Globus pallidus (tissue), 1 donor: ENCODE measurements at places on chromosomes 16 and 17.
A peak's percentile ranks its signal among the peaks of the same experiment; 100 is the strongest.

GRCh38 chr17:31918701-31919128 is 17.2 kb upstream of the UTP6 start:
- no peak for DNase-seq

- DNase-seq, result no peak
Measured at GRCh38 chr17:65664266-65664665, 102.8 kb upstream of the AXIN2 start.

GRCh38 chr16:30724641-30725417 is 23.4 kb upstream of the PHKG2 start:
- DNase-seq, result no peak

- no peak for DNase-seq
Measured at GRCh38 chr17:40886090-40886489, 1.0 kb upstream of the KRT20 start.

GRCh38 chr16:84496991-84497390 is 7.5 kb downstream of the MEAK7 start:
- DNase-seq, result no peak

DNA sequence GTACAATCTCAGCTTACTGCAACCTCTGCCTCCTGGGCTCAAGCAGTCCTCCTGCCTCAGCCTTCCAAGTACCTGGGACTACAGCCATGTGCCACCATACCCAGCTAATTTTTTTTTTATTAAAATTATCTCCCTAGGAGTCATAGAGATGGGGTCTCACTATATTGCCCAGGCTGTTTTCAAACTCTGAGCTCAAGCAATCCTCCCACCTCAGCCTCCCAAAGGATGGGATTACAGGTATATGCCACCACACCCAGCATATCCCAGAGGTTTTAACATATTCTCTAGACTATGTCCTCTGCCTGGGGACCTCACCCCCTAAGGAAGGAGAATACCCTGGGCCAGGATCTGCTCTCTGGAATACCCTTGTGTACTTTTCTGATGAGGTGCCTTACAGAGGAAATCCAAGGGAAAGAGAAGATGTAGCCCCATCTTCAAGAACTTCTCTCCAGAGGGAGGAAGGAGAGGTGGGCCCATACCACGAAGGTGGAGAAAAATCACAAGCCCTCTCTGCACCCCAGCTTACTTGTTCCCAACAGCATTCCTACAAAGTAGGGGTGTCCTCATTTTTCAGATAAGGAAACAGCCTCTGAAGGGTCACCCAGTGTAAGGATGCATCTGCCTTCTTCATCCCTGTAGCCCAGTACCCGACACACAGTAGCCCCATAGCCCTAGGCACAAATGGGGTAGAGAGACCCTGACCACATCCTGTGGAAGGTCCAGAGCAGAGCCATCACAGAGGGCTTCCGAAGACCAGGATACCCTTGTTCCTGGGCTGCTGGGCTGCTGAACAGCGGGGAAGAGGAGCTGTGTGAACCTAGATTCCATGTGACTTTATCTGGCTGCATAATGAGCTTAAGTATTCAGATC is 151.6 kb downstream of the SOCS1 start:
- no peak for DNase-seq

DNA sequence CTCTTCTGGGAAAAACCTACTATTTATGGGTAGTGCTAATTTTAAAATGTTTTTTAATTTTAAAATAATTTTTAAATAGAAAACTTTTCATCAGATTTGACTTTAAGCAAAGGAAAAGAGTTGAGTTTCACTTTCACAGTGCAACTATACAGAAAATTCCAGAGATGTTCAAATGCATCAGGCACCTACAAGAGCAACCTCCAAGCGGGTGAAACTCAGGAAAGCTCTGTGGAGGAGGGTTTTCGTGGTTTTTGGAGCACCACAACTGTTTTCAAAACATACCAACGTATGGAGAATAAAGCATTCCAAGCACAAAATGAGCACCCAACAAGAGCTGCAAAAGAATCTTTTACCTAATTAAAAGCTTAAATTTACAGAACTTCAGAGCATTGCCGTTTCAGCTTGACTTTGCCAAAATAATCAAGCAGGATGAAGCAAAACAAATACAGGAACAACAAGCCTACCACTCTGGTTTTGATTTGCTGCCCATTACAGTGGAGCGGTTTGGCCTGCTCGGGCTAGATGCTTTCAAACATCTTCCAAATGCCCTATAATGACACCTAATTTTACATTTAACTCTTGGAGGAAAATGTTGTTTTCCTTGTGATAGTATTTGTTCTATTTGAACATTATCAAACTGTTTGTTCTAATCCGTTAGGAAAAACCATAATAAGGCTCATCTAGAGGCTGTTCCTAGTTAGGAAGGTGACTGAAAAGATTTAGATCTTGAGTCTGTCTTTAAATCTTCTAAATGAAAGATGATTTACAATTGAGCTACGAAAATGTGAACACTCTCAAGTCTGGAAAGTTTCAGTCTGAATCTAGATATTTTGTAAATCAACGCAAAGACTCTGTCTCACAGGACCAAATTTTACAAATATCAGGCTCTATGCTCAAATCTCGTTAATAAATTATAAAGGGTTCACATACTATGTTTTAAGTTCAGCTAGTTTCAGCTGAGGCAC is 34.5 kb downstream of the NACA2 start:
- DNase-seq, result no peak

DNA sequence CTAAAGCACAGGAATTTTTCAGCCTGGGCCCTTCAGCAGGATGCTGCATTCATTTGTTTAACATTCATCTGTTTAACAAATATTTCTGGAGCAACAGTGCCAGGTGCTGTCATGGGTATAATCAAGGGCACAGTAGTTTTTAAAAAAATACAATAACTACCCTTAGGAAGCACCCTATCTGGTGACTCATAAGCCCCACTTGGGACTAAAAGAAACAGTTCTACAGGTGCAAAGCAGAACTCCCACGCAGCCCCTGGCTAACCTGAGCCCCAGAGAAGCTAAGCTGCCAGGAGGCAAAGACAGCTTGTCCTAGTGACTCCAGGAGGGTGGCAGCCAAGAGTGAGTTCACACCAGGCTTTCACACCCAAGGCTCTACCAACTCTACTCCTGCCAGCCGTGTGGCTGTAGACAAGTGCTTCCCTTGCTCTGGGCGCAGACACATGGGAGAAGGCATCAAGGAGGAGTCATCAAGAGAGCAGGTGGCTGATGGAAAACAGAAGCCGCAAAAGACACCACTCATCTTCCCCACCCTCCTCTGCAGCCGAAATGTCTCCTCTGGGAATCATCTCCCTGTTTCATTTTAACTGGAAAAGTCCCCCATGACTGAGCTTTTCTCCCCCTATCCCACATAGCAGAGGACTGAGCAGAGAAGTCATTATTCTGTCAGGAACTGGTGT is 14.4 kb downstream of the CUEDC1 start:
- peak; percentile 74 for DNase-seq

GRCh38 chr16:9469512-9469911 is 378.1 kb downstream of the HAPSTR1 start:
- DNase-seq, result no peak

GRCh38 chr17:63455417-63455816 is 9.3 kb upstream of the CYB561 start:
- DNase-seq, result no peak
